ENCODE measurements at places on chromosomes 1 and 21.

DNA sequence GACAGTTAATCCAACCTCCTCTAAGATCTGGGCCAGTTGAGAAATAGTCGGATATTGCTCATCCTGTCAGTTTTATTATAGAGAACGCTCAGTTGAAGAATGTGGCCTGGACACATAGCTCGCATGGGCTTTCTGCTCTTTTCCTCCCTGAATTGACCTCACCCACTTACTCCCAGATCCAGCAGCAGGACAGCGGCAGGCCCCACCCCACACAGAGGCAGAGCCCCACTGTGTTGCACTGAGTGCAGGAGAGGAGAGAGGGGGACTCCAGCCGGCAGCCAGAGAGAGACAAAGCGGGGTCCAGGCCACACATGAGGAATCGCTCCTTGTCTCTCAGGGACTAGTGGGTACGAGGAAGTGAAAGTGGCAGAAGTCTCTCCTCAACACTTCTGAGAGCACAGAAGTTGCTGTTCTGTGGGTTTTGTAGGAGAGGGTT lies 78.6 kb downstream of the LAMC1 start:
- DNase-seq: peak; percentile 27

DNA sequence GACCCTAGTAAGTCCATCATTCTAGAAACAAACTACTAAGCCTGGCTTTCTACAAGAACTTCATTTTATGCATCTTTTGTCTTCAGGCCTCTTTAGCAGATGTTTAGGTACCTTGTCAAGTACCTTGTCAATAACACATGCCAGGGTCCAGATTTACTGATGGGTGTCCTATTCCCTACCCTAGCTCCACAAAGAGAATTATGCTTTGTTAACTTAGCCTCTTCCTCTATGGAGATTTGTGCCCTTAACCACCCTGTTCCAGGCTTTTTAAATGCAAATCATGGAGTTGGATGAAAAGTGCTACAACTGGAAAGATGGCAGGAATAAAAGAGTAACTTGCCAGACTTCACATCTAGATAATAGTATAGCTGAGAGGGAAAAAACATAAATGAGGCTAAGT lies 42.7 kb downstream of the SPATA46 start:
- DNase-seq: no peak

- no peak for DNase-seq
Observed at GRCh38 chr1:38860454-38860795, 853 bp upstream of the RRAGC start.

DNA sequence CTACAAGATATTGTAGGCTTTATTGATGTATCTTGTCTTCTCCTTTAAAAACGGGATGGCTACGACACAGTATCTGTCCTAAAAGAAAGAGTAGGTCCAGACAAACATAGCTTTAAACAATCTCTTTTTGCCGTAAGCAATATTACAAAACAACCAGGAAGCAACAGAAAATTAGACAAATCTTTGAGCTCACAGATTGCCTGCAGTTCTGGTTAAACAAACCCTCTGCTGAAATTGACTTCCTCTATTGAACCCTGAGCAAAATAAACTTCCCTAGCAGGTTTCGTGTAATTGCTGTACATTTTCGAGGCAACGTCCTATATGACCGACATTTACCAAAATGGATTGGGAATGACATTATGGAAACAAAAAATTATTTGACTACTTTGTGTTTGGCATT lies 50.6 kb downstream of the CHML start:
- peak; percentile 38 for DNase-seq

GRCh38 chr1:8329858-8330257 lies 11.9 kb downstream of the SLC45A1 start:
- no peak for DNase-seq

GRCh38 chr1:8293641-8294169 lies 24.2 kb upstream of the SLC45A1 start:
- no peak for DNase-seq

DNA sequence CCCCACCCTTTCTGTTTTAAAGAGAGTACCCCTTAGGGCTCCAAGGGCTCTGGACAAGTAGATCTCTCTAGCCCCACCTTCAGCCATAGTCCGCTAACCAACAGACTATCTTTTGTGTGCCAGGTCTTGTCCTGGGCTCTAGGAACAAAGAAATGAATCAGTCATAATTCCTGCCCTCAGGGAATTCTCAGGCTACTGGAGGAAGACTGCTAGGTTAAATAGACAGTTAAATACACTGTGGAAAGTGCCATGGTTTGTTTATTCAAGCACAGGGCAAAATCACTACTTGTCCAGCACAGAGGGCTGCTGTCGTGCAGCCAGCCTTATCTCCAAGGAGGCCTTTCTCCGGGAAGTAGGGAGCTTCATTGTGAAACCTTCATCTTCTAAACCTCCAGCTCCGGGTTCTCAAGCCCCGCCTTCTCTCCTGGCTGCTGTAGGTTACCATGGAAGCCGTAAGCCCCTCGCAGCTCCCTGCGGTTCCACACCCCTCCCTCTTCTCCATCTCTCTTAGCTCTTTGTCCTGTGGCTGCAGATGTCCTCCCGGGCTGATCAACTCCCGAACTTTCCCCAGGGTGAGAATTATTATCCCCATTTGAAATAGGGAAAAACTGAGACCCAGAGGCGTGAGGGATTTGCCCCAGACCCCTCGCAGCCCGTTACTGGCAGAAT lies 29.8 kb downstream of the SHISAL2A start:
- DNase-seq: no peak

Measured in inflammatory macrophage treated with lipopolysaccharide for 1 hour (primary cell).